ENCODE measurements at places on chromosomes 1 and 21.

DNA sequence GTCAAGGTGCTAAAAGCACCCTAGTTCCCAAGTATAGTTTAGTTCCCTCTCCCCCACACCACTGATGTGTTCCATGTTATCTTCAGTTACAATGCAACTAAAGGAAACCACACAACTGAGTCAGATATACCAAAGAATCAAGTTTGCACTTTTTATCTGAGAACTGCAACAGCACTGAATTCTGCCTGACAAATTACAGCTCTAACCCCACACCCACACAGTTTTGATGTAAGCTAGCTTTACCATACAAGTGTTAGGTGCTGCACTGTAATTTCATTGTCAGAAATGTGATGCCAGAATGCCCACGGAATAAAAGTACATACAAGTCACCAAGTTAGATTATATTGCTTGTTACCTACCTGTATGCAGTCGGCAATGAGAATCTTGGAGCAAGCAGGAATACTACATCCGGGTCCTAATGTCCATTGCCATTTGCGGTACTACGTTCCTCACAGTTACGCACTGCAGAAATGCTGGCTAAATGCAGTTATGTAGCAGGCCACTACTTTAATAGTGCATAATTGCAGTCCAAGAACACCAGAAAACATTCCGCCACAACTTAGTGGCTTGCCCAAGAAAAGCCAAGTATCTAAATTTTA lies 12.1 kb downstream of the SFPQ start:
- DNase-seq: peak; percentile 42

DNA sequence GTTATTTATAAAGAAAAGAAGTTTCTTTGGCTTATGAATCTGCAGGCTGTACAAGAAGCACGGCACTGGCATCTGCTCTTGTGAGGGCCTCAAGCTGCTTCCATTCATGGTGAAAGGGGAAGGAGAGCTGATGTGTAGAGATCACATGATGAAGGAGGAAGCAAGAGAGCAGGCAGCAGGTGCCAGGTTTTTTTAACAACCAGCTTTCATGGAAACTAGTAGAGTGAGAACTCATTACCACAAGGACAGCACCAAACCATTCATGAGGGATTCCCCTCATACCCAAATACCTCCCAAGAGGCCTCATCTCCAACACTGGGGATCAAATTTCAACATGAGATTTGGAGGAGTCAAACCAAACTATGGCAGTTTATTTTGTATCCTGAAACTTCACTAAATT lies 85.8 kb upstream of the CAMK1G start:
- DNase-seq: no peak

DNA sequence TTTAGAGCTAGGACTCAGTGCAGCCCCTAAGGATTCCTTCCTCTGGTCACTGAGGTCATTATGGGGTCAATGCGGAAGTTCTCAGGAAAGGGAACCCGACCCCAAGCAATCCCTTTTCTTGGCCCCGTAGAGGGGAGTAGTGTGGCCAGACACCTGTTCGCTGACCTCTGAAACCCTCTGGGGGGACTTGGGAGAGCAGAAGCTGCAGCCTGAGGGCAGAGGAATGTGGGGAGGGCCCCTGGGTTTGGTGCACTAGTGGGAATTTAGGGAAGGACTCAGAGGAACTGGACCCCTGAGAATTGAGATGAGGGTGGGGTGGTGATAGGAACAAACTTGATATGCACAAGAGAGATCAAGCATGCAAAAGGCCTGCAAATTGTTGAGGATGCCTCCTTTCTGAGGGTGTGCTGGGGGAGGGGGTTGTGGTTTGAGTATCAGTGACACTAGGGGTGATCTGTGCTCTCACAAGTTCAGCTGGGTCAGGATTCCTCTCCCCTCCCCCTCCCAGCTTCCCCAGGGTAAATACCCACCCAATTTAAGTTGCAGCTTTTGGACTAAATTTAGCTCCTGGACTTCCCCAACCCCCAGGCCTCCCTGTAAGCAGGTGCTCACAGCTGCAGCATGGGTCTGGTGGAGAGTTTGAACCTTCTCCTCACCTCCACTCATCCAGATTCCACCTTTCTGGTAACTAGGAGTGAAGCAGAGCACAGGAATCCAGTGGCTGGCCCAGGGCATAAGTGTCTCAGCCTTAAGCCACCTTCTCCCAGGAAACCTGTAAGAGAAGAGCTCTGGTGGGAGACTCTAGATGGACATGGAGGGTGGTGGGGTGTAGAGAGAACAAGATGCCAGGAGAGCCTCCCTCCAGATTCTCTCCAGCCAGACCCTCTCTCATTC lies 13.5 kb downstream of the ADAMTSL4 start:
- peak; percentile 95 for DNase-seq

DNA sequence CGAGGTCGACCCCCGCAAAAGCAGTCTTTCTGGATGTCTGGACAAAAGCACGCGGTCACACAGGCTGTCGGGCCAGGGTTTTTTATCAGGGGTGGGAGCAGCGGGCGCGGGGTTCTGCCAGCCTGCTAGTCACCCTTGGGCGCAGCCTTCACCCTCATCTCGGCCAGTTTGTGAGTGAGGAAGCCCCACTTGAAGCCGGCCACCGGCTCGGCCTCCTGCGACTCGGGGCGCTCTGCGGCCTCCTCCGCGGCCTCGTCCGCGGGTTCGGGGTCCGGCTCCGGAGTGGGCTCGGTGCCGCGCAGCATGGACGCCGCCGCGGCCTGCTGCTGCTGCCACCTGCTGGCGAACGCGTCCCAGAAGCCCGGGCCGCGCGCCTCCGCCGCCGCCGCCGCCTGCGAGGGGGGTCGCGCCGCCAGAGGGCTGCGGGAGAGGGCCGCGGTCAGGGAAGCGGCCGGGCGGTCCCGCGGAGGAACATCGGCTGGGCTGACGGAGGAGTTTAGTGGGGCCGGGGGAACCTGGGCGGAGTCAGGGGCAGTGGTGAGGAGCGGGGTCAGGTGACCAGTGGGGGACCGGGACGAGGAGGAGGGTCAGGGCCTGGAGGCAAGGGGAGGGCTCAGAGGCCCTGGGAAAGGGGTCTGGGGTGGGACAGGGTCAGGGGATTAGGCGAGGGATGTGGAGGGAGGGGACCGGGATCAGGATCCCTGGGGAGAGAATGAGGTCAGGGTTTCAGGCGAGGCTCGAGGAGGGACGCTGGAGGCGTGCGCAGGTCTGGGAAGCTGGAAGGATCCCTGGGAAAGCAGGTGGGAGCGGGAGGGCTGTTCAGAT lies 4.5 kb downstream of the C1orf232 start:
- DNase-seq: no peak

DNA sequence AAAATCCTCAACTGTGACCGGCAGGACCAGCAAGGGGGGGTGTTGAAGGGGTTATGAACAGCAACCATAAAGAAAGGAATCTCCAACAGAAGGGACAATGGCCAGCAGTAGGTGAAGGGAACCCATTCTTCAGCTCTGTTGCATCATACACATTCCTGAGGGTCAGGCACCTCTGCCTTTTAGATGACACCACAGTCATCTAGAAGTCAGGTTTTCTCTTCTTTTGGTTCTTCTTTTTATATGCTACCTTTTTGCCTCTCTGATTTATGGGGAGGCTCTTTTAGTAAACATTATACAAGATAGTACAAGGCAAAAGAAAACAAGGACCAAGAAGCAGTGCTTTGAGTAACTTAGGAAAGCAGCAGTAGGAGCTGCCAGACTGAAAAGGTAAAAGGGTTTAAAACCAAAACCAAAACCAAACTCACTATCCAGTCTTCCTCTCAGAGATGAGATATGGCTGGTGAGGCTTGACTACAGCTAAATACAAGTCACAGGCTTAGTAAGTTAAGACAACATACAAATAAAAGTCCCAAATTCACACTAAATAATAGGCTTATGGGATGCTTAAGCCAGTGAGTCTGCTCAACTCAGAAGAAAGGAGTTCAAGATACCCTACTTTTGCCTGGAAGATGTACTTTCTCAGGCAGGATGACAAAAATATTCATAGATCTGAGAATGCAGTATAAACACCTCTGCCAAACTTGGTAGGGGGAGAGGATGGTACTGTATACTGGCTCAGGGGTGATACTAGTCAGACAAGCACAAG lies 4.1 kb downstream of the TEX38 start:
- DNase-seq: no peak

- DNase-seq: no peak
These were observed 2.4 kb upstream of the TAF1A start for GRCh38 chr1:222592171-222592570.

- no peak for DNase-seq
These were observed 353.3 kb downstream of the SMYD3 start for GRCh38 chr1:246153796-246154212.

DNA sequence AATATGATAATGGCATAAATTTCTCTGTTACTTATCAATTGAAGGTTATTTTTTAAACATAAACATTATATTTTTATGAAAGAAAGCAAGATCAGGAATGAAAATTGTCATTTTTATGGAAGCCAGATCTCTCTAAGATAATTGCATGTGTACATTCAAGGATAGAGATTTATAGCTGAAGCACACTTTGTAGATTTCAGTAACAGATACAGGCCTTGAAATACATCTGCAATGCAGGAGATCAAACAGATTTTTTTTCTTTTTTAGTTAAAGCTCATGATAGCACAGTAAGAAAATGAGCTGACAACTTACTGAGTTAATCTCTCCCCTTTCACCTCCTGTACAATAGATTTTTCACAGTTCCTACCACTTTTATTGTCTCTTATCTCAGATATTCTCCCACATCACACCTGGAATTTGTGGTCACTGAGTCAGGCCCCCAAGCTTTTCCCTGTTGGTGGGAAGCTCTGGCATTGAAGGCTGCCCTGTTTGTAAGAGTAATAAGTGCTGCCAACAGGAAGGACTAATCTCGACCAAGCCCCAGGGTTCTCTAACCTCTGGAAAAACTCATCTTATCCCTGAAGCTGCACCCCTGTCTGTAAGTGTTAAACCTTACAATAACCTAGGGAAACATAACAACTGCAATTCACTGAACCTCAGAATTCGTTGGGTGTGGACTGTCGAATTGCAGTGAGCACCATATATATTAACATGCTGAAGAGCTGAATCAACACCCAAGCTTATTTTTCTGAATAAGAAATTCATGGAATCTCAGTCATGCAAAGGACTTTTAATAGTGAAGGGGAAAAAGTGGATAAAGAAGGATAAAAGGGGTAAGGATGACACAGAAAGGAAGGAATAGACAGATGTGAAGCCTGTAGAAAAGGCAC lies 599.0 kb downstream of the LMO4 start:
- DNase-seq: no peak

DNA sequence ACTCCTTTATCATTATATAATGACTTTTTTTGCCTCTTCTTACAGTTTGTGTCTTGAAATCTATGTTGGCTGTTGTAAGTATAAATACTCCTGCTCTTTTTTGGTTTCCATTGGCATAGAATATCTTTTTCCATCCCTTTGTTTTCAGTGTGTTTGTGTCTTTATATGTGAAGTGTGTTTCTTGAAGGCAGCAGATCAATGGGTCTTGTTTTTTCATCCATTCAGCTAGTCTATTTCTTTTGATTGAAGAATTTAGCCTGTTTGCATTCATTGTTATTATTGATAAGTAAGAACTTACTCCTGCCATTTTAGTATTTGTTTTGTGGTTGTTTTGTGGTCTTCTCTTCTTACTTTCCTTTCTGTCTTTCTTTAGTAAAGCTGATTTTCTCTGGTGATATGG lies 322.8 kb downstream of the PLA2G4A start:
- DNase-seq: no peak

DNA sequence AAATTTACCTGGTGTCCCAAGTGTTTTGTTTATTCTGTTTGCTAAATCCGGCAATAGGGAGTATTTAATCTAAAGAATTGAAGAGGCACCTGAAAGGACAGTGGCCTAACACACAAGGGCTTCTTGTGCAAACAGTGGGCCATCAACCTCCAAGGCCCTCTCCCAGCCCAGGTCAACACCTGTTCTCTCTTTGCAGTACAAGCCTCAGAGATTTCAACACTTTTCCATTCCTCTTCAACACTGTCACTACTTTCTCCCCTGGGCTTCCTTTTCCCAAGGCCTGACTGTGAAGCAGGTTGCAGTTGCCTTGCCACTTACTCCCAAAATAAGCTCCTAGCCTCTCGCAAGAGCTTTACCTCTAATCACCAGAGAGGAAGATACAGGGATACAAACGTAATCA lies 3.2 kb upstream of the SNAPIN start:
- no peak for DNase-seq

DNA sequence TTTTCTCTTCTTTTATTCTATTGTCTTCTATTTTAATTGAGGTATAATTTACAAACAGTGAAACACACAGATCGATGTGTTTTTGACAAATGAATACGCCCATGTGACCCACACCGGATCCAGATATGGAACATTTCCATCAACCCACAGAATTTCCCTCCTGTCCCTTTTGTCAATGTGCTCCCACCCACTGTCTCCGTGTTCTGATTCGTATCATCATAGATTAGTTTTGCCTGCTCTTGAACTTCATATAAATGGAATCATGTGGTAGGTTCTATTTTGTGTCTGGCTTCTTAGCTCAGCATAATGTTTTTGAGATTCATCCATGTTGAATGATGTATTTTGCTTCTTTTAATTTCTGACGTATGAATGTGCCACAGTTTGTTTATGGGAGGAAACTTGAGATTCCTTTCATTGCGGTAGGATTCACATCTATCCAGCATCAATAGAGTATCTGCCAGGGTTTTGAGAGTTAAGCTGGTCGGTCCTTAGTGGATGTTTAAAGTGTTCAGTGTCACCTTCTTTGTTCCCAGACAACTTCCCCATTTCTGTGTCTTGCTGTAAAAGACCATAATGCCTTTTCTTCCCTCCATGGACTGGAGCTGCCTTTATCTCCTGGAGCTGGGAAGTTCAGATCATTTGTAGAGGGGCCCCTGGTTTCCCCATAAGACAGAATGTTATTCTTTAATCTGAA lies 14.7 kb downstream of the NAV1 start:
- DNase-seq: no peak

- DNase-seq: no peak
These were observed 37.8 kb upstream of the DOCK7 start for GRCh38 chr1:62726011-62726442.

DNA sequence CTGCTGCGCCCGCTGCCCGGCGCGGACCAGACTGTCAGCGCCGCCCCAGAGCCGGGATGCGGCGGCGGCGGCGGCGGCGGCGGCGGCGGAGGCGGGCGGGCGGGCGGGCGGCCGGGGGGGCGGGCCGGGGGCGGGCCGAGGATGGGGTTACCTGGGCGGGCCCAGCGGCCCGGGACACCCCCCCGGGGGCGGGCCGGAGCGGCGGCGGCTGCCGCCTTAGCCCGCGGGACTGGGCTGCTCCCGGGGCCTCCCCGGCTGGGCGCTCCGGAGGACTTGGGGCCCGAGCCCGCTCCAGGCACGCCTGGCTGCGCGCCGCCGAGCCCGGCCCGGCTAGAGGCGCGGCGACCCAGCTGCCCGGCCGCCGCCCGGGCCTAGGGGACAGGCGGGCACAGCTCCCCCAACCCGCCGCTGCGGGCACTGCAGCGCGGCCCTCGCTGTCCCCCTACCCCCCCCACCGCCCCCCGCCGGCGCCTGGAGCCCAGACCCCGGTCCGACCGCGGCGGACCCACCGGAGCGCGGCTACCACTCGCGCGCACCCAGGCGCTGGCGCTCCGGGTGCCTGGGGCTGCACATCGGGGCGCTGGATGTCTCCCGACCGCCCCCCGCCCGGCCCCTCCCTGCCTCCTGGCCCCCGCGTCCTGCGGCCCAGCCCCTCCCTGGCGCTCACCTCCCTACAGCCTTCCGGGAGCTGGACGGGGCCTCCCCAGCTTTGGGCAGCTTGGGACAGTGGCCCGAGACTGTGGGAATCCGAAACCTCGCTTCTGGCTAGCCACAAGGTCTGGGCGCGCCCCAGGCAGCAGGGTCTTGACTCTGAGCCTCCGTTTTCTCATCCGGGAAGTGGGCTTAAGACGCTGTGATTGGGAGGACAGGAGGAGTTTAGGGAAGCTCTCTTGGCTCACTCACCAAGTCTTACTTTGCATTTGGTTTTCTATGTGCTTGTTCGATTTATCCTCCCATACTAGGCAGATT lies at the start of gene WNT4:
Gene WNT4 (minus strand): TSS at position 33 of the 969 bp plus-strand sequence. CDS start 175 bp downstream, outside the sequence.
- no peak for DNase-seq

Data from Karpas-422 (cell line).